ENCODE measurements at places on chromosomes 12 and 14.

GRCh38 chr12:66393890-66394289 is 91.6 kb downstream of the HELB start:
- no peak for DNase-seq

- no peak for DNase-seq
Observed at GRCh38 chr12:6333566-6333965, 8.3 kb downstream of the TNFRSF1A start.

DNA sequence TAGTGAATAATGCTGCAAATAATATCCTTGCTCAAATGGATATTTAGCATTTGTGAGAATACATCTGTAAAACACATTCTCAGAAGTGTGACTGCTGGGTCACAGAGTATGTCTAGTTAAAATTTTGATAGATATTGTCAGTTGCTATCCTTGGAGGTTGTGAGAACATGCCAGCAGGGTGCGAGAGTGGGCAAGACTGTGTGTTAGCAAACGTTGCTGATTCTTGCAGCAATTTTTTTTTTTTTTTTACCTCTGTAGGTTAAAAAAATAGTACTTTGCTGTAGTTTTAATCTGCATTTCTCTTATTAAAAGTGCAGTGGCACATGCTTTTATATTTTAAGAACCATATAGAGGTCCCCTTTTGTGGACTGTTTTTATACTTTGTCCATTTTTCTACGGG is 4.5 kb upstream of the NYNRIN start:
- no peak for DNase-seq

DNA sequence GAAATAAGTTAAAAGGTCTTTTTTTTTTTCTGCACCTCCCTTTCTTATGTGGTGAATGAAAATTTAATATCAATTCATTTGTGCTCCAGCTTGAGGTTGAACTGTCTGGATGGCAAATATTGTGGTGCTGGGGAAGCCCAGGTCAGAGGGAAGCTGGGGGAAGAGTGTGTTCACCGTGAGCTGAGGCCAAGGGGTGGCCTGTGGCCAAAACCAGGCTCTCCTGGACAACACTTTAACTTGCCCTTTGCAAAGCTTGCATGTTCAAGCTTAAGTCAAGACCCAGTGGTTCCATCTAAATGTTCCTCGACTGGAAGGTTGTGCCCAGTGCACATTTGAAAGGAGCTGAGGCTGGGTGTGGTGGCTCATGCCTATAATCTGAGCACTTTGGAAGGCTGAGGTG is 28.8 kb downstream of the DRAM1 start:
- no peak for DNase-seq

DNA sequence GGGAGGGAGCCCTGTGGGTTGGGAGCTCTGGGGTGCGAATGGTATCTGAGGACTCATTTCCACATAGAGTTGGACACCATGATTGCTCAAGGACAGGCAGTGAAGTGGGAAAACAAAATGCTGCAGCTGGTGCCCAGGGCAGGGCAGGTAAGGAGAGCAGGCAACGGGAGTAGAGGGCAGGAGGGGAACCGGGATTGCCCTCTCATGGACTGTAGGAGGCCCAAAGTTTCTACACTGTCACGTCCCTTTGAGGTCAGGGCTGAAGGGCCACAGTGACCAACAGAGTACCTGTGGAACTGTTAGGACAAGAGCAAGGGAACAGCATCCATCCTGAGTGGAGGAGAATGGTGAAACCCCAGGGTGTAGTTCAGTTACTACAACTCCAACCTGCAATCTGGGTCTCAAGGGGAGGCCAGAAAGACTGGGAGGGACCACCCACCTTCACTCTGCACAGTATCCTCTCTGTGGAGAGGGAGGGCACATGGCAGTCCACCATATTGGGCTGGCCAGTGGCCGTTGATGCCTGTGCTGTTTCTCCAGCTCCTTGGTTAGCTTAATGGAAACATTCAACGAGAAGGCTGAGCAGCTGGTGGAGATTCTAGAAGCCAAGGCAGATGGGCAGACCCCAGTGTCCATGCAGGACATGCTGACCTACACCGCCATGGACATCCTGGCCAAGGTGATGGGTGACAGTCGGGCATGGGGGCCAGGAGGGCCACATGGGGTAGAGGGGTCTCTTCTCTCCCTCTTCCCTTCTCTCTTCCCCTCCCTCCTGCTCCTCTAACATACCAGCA is 22.2 kb downstream of the CYP46A1 start:
- DNase-seq: no peak

- DNase-seq: no peak
Observed at GRCh38 chr12:125892276-125892675, 827.0 kb downstream of the AACS start.

DNA sequence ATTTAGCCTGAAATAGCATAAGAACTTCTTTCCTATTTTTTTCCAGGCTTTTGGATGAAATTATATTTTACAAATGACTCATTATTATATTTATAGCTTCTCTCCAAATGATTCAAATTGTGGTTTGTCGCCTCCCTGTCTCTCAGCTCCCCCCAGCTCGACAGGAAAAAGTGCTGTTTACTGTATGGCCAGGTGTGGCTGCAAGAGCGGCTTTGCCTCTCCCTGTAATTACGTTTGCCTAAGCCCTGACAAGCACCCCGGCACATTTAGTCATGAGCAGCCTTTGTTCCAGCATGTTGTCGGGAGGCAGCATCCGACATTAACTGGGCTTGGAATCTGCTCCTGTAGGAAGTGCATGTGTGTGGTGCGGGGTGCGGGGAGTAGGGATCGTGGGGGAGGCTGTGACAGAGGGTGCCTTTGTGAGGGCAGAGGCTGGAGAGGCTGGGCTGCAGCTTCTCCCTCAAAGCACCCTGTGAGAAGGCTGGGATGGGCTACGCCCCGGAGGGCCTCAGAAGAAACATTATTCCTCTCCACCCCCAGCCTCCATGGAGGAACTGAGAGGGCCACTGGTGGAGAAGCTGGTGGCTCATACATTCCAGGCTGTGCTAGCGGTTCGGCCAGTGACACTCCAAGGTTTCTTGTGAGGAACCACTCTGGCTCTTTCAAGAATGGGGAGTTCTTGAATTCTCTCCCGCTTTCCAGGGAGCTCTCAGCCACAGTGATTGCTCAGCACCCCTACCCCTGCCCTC is 42.1 kb upstream of the CTDSP2 start:
- no peak for DNase-seq

DNA sequence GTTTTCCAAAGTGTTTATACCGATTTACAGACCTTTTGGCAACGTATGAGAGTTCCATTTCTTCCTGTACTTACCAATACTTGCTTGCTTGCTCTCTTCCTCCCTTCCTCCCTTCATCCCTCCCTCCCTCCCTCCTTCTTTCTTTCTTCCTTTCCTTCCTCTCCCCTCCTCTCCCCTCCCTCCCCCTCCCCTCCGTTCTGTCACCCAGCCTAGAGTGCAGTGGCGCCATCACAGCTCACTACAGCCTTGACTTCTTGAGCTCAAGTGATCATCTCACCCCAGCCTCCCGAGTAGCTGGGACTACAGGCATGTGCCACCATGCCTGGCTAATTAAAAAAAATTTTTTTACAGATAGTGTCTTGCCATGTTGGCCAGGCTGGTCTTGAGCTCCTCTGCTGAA is 40.4 kb downstream of the DIP2B start:
- DNase-seq: no peak

DNA sequence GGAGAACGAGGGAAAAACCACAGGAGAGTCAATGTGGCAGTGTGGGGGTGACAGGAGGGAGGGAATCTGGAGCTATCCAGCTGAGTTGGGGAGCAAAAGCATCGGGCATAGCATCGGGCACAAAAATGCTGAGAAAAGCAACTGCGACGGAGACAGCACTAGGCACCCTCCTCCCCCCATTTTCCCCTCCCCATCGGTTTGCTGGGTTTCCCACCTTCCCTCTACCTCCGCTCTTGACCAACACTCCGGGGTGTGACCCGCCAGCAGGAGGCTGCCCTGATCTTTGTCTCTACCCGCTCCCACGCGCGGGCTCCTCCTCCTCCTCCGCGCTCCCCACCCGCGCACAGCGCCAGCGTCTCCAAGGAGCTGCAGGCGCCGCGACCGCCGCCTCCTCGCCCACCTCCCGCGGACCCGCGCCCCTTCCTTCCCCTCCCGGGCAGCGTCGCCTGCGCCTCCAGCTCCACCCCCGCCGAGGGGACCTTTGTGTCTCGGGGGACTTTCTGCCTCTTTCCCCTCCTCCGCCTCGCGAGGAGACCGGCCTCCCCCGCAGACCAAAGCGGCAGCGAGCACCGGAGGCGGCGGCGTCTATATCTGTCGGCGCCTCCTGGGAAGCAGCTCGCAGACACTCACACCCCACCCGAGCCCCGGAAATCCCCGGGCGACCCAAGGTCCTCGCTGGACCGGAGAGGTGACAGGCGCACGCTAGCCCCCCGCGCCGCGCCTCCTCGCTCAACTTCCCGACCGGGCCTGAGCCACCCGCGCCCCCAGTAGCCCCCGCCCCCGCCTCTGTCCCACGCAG is 920 bp downstream of the CDK17 start:
- DNase-seq: peak; percentile 42

DNA sequence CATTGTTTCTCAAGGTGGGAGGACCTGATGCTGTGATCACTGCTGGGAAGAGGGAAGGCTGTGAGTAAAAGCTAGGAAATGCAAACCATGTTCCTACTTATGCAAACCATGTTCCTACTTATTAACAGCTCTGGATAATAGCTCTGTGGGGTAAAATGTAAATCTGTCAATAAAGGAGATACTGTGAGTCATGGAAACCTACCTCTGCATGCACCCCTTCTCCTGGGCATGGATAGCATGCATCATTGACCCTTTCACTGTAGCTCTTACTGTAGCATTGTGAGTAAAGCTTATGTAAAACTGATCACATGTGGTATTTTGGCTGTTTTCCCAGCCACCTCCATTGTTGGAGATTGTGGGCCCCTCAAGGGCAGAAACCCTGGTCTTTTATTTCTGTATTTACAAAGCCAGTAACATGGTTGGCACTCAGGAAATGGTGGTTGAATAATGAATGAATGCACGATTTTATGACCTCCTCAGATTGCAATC is 253.7 kb downstream of the GRIN2B start:
- DNase-seq: no peak

DNA sequence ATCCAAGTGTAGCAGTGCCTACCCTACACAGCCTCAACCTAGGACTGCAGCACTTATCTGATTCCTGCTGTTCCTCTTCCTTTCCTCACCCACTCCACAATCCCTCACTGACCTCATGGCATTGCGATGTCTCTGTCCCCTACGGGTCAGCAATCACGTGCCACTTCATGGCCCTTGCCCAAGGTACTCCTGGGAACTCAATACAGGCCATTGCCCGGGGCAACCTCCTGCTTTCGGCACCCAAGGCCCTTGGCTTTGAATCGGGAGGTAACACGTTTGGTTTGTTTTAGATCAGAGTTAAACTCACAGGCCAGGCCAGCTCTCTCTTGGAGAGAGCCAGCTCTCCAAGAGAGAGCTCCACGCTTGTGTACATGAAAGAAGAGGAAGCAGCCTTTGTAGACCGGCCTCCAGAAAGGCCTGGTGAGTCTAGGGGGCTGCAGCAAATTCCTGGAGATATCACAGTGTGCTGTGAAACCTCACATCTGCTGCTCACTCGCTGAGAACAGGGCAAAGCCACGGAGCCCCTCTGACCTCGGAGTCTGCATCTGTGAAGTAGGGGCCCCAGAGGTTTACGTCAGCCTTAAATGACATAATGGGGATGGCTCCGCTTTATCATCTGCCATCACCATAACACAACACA is 12.2 kb downstream of the CLMN start:
- DNase-seq: no peak

DNA sequence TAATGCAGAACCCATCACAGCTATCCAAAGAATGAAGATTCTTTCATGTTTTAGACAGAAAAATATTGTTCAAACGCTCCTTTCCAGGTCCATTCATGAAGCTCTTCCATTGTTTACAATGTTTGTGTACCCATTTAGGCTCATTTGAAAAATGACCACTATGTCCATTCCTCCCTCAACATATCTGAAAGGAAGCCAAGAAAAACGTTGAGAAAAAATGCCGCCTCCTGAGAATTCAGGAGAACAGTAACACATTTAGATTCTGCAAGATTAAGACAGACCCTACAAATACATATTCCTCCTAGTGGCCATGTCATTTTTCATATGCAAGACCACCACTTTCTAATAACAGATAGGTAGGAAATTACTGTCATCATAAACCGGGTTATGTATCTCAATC is 124.4 kb downstream of the SLC25A21 start:
- no peak for DNase-seq

- DNase-seq: no peak
Observed at GRCh38 chr12:60335745-60336144, 739.9 kb downstream of the SLC16A7 start.

GRCh38 chr12:57341275-57341990 is 89.4 kb downstream of the R3HDM2 start:
- no peak for DNase-seq

- DNase-seq: no peak
Observed at GRCh38 chr12:30970559-30971197, 44.1 kb downstream of the TSPAN11 start.

GRCh38 chr12:15726027-15726877 is 62.9 kb downstream of the EPS8 start:
- DNase-seq: no peak

DNA sequence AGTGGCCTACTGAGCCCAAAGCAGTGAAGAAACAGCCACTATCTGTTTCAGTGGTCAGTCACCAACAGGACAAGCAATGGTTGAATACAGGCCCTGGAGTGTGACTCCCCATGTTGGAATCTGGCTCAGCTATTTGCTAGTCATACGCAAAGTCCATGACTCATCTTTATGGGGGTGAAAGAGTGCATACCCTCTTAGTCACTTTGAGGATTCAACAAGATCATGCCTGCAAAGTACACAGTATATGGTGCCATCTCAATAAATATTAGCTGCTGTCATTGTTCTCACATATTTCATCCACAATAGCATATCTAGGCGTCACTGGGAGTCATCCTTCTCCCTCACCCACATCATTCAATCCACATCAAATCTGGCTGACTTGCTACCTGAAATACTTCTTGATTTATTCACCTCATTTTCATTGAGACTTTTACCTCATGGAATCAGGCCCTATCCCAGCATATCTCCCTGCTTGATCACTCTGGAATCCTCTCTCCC is 26.4 kb upstream of the STAB2 start:
- no peak for DNase-seq

- no peak for DNase-seq
Observed at GRCh38 chr12:72228424-72228823, 43.7 kb upstream of the TRHDE start.

GRCh38 chr12:102069707-102070106 is 7.9 kb upstream of the WASHC3 start:
- no peak for DNase-seq

- DNase-seq: no peak
Observed at GRCh38 chr14:32497248-32497647, 168.2 kb downstream of the AKAP6 start.

DNA sequence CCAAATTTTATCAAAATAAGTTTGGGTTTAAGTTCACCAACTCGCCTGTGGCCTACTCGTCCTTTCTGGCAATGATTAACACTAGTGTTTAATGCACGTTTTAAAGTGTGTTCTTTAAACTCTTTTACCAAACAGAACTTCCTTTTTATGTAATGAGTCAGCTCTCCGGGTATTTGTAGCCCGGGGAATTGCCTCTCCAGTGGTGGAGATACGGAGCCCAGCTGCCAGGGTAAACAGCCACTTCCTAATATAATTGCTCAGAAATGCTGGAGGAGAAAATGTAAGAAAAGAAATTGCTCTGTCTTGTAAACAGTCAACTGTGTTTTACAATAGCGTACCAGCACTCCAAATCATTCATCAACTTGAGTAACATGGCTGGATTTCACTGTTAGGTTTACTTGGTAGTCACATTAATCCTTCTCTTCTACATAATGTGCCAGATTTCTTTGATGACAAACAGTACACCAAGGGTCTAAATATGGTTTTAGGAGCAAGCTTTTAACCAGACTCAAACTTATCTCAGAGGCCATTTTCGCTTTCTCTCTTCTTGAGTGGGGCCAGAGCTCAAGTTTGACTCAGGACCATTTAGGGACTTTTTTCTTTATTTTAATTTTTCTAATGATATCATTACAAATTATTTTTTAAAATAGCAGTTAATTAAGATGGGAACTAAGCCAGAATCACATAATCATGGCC is 101.2 kb upstream of the SLC38A2 start:
- no peak for DNase-seq
